Activated effector memory CD4-positive, alpha-beta T cell treated with Interleukin-2 at 50 U/mL for 16 hours (primary cell): ENCODE measurements at places on chromosomes 4 and X.
A peak's percentile ranks its signal among the peaks of the same experiment; 100 is the strongest.

DNA sequence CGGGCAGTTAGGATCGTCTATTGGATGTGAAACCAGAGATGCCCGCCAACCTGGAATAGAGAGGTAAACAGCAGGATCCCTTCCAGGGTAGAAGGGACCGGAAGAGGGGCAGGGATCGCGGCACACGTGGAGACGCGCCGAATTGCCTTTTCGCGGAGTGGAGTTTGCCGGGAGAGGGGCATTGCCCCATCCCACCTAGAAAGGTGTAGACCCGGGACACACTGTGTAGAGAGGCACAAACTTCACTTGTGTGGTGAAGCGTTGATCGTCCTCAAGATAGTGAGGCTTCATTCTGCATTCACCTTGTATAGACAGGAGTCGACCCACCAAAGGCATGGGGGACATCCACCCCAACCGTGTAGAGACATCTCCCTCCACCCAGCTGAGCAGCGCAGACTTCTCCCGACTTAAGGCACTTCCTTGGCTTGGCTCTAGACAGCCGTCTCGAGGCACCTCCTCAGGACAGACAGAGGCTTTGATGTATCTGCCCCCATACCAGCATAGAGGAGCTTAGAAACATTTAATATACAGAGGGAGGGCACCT lies 410 bp downstream of the GNL3L start:
- DNase-seq: peak; percentile 2

DNA sequence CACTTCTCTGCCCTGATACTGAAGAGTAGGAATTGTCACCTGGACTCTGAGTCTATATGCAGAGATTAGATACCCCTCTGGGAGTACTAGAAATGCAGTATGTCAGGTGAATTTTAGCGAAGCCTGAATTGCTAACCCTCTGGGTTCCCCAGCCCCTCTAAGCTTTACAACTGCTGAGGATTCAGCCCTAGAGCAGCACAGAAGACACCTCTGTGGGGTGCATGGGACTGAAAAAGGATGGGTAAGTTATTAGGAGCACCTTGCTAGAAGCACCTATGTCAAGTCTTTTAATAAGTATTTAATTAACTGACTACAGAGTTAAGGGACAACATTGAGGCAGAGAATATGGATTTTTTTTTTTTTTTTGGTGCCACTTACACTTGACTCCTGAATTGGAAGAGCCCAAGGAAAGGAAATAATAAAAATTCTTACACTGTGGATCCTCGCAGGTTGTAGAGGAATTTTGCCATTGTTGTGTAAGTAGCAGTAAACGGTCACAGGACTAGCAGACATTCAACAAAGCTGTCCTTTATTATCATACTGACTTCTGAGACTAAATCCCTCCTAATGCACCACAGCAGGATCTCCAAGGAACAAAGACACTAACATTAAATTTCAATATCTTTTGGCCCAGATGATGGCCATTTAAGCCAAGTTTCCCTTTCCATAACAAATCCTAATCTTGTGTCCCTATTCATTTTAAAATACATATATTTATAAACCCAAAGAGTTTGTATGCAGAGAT lies 253.2 kb downstream of the ANKRD50 start:
- no peak for DNase-seq

DNA sequence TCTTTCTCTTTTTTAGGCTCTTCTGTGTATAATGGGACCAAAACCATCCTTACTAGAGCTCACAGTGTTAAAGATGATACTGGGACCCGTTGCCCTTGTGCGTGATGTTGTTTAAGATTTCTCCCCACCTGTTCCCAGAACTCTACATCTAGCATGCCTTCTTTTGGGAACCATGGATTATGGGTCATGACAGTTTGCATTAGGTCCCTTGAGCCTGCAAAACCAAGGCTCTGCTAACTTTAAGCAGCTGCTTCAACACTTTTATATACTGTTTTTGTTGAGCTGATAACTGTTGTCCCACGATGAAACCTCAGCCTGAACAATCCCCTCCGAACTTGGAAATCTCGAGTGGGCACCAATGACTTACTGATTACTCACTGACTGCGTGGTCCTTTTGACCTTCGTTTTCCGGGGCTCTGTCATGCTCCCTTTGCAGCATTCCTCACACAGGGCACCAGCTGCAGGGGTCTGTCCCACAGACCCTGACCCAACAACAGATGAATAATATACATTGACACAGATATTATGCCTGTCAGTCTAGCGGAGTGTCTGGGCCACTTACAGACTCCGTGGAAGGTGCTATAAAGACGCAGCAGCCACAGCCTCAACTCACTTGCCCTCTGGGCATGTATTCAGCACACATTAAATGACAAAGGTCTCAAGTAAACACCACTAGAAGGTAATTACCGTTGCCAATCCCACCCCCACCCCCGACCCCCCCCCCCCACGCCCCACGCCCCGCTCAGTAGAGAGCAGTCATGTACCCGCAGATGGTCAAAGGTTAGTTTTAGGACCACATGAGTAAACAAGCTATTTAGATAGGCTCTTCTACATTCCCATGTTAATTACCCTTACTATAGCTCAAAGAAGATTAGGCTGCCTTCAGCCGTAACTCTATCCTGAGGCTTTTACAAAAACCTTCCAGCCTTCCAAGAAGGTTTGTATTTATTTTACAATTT lies 162.0 kb upstream of the WDFY3 start:
- DNase-seq: no peak

DNA sequence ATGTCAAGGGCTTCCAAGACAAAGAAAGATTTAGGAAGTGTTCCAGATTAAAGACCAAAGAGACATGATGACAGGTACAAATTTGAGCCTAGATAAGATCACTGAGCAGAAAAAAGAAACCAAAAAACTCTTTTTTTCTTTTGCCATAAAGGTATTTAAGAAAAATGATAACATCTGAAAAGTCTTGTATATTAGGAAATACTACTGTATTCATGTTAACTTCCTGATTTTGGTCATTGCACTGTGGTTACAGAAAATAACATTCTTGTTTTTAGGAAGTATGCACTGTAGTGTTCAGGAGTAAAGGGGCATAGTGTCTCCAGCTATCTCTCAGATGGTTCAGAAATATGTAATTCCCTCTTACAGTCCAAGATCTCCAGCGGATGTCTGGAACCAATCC lies 37.1 kb downstream of the RWDD4 start:
- no peak for DNase-seq

DNA sequence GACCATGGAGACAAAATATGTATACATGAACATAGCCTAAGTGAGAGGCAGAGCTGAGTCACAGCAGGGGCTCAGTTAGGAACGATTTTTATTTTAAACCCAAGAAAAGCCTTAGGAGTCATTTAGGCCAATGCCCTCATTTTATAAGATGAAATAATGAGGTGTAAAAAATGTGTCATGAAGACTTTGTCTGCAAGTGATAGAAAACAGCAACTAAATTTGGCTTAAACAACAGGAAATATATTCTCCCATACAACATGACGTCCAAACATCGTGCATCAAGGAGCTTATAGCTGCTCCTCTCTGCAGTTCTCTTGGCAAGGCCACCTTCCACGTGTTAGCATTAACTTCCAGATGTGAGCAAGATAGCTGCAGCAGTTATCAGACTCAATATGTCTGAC lies 16.8 kb downstream of the SCFD2 start:
- DNase-seq: no peak

- no peak for DNase-seq
Observed at GRCh38 chrX:47146121-47146935, 1.3 kb downstream of the RBM10 start.

- no peak for DNase-seq
Observed at GRCh38 chrX:149007423-149007822, 497.7 kb downstream of the IDS start.

DNA sequence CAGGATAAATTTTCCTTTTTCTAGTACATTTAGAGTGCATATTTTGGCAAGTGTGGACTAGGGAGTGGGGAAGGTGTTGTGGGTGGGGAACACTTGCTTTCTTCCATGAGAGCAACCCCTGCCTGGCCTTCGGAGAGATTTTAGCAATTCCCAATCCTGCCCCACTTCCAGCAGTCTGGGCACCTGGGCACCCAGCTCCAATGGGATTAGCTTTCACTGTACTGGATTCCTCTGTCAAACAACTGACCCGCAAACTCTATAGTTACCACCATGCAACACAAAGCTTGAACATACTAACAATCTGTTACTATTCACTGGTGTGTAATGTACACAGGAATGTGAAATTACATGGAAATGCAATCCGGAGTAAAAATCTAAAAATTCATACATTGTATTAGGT lies 50.3 kb downstream of the SH3RF1 start:
- no peak for DNase-seq

DNA sequence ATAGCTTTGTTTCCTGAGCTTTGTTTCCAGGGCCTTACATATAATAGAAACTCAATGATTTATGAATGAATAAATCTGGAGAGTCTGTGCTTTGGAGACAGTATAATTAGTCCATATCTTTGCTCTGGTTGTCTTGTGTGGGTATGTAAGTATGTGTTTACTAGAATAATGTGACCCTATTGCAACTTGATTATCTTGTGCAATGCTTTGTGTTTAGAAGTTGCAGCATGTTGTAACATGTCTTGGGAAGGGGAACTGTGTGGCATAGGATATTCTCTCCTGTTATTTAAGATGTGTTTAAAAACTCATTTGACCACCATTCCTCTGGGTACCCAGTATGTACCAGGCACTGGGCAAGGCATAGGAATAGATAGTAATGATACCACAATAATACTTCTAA lies 6.1 kb downstream of the SPATA18 start:
- DNase-seq: no peak

DNA sequence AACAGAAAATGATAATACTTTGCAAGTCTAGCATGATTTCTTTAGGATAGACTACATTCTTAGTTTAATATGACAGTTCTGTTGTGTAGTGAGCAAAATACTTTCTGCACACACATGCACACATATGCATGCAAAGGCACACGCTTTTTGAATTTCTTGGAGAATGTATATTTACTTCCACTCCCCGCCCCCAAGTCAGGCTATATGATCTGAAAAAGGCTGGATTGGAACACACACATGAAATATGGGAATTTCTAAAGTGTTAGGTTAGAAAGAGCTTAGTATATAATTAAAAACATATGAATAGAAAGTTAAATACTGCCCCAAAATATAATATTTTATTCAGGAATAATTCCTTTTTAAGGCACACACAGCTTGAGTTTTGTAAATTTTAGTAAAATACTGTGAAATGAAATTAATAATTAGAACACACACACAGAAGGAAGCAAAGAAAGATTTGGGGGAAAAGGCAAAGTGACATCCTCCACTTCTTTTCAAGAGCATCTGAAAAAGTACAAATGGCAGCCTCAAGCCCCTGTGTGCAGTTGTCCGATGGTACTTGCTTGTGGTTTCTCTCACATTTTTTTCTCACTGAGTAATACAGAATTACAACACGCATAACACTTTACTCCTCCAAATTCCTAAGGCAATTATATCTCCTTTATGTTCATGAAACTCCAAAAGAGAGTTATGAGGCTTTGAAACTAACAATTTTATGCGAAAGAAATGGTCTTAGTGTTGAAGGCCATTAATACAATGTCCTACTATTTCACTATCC lies 228.9 kb upstream of the ETNPPL start:
- no peak for DNase-seq

DNA sequence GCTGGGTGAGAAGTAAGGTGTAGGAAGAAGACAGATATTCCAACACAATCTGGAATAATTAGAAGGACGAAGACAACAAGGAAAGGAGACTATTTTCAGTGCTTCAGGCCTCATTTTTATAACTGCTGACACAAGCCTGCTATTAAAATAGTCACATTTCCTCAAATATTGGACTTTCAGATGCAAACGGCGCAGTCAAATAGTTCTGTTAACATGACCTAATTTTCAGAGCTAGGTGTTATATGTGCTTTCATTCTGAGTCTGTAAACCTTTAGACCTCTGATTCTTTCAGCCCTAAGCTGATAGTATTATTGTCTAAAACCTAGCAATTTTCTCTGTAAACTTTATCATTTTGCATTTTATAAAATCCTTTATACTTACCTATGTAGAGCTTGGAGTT lies 261.5 kb downstream of the IL1RAPL1 start:
- no peak for DNase-seq

GRCh38 chrX:68835468-68835867 lies 6.6 kb downstream of the EFNB1 start:
- no peak for DNase-seq

- DNase-seq: no peak
Observed at GRCh38 chr4:40258627-40259026, 61.8 kb downstream of the RHOH start.

DNA sequence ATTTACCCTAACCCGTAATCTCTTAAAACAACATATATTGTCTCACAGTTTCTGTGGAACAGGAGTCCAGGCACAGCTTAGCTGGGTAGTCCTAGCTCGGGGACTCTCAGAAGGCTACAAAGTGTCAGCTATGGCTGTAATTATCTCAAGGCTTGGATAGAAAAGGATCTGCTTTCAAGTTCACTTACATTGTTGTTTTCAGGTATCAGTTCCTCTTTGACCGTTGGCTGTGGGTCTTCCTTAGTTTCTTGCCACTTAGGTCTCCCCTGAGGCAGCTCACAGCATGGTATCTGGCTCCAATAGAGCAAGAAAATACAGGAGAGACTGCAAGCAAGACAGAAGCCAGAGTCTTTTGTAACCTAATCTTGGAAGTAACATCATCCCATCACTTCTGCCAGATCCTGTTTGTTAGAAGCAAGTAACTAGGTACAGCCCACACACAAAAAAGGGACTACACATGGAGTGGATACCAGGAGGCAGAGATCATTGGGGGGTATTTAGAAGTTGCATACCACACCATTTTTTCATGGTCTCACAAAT lies 137.0 kb downstream of the MAGEB5 start:
- DNase-seq: no peak

DNA sequence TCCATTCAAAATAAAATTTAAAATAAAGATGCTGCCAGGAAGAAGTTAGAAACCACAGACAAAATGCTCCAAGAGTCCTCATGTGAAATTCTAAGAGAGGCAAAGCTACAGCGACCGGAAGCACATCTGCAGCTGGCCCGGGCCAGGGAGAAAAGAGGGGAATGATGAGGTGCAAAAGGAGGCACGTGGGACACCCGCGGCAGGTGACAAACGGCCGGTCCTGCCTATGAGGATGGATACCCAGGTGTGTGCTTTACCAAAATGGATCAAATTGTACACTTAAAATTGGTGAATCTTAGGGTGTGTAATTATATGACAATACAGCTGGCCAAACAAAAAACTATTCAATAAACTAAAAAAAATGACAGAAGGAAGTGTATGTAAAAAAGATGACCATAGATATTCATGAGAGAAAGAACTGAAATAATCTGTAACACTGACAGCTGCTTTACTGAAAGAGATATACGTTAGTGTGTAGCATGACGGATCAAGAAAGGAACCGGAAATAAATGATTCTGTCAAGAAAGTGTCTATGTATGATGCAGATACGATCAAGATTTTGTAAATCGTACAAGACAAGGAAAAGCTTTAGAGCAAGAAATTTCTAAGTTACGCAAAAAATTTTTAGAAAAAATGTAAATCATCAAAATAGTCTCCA lies 29.5 kb downstream of the PPP2R3B start:
- no peak for DNase-seq

DNA sequence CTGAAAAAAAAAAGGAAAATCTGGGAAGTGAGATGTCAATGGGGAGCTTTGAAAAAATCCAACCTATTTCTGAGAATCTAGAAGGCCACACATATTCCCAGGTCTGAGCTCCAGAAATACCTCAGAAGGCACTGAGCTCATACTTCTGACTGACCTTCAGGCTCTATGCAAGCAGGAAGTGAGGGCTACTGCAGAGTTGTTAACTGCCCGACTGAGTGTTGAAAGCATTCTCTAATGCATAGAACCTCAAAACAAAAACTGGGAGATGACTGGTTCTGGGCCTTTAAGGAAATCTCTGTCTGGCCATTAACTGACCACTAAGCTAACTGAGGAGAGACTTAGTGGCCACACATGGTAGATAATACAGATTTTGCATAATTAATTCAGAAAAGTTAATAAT lies 7.6 kb upstream of the SPON2 start:
- no peak for DNase-seq
